Left ventricle myocardium superior (tissue), 1 donor: ENCODE measurements at places on chromosomes 2 and 18. TPM values are rescaled to one million over a fixed set of nuclear protein-coding genes. Genes with fewer than 3 reads are reported as not detected.

DNA sequence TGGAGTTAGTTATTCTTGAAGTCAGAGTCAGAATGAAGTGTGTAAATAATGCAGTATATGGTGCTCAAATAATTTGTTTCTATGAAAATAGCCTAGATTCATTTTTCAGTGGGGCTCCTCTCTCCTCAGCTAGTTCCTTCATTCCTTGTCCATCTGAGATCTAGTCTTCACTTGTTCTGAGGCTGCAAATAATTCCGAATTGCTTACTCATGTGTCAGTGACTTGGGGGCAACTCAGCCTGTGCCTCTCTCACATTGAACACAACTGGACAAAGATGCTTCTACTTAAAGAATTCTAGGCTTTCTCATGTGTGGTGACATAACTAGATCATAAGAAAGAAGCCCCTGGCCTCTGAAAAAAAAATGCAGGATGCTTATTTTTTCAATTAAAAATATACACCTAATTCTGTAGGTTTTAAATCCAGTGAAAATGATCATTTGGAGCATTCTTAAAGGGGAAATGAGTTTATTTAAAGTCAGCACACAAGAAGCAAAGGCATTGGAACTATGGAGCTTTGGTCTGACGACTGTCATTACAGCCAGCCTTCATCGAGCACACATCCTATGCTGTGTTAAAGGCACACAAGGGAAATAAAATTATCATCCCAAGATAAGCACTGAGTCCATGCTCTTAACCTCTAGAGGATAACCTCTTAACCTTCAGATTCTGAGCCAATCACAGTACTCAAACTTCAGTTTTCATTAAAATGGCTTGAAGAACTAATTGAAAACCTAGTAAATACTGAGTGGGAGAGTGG lies 24.8 kb upstream of the SCN7A start:
- no peak for DNase-seq

- DNase-seq: peak; percentile 33
Observed at GRCh38 chr2:205198140-205198525, 484.2 kb upstream of the NRP2 start.

GRCh38 chr2:59885541-59885940 lies 667.9 kb downstream of the BCL11A start:
- DNase-seq: peak; percentile 32

GRCh38 chr18:3799515-3799914 lies 349.5 kb downstream of the TGIF1 start:
- no peak for DNase-seq

GRCh38 chr18:56166914-56167313 lies 471.5 kb downstream of the TXNL1 start:
- DNase-seq: no peak

GRCh38 chr2:196291873-196292800 lies 120.8 kb upstream of the STK17B start:
- peak; percentile 43 for DNase-seq

GRCh38 chr18:57918601-57919000 lies 115.5 kb upstream of the ATP8B1 start:
- DNase-seq: no peak

HEATR5B gene
- total RNA-seq: 27.0 TPM

LYG1 gene
- total RNA-seq: 0.77 TPM

RAX gene
- total RNA-seq: not detected
